ENCODE measurements at places on chromosomes 3 and 15.

DNA sequence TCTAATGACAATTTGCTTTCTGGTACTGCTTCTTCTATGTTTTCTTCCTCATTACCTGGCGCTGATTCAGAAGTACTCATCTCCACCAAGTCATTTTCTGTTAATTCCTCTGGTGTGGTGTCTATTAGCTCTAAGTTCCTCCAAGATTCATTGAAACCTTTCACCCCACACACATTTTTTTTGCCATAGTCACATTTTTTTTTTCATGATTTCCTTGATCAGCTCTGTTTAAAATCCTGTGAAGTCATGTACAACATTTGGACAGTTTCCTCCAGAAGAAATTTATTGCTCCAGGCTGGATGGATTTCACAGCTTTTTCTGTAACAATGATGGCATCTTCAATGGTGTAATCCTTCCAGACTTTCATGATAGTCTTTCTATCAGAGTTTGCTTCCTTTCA lies 243.2 kb upstream of the VEPH1 start:
- no peak for DNase-seq

DNA sequence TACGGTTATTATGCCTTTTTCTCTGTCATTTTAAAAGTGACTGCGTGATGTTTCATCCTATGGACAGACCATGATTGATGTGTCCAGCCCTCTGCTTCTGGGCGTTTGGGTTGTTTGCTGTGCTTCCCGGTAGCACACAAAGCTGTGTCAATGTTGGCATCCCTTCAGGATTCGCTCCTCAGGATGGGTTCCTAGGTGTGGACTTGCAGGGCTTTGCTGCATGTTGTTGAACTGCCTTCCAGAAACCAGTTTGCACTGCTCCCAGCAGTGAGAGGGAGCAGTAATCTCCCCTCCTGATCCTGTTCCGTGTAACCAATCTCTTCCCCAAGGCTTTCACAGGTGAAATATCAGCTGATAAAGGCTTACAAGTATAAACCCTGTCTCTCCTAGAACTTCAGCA lies 787 bp downstream of the TRPM1 start:
- no peak for DNase-seq

- no peak for DNase-seq
These were observed 14.9 kb downstream of the ATP11B start for GRCh38 chr3:182808041-182808770.

- no peak for DNase-seq
These were observed 243.1 kb downstream of the TLE3 start for GRCh38 chr15:69854521-69855181.

GRCh38 chr3:8529738-8530525 lies 28.3 kb downstream of the LMCD1 start:
- DNase-seq: peak; percentile 14

- no peak for DNase-seq
These were observed 116.6 kb downstream of the TRIM42 start for GRCh38 chr3:140794507-140794906.

DNA sequence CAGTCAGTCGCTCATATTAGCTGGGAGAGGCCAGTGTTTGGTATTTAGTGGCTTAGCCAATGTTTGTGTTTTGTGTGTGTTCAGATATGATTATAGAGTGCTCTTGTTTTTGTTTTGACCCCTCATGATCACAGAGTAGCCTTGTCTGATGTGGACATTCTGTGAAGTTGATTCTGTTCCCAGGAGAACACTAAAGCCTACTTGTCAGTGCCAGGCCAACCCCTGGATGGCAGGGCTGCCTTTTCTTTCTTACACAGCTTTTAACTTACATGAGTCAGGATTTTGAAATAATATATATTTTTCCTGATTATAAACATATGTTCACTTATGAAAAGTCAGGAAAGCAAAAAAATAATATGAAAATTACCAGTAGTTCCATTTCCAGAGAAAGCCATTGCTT lies 11.9 kb downstream of the CFAP161 start:
- no peak for DNase-seq

- DNase-seq: no peak
These were observed 30.9 kb upstream of the TLE3 start for GRCh38 chr15:70128414-70129140.

DNA sequence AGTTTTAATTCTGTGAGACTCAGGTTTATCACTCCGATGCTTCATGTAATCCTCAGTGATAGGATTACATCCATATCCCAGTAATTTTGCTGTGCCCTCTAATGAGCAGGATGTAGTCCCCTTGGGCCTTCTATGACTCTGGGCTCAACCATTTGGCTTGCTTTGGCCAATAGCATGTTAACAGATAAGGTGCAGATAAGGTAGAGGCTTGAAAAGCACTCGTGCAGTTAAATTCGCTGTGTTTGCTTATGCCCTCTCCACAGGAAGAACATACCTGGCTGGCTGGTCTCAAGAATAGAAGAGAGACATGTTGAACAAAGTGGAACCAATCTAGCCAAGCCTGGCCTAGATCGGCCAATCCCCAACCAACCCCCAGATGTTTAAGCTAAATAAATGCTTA lies 20.1 kb downstream of the CCDC13 start:
- no peak for DNase-seq

GRCh38 chr15:69724333-69724732 lies 271.7 kb downstream of the RPLP1 start:
- peak; percentile 30 for DNase-seq

DNA sequence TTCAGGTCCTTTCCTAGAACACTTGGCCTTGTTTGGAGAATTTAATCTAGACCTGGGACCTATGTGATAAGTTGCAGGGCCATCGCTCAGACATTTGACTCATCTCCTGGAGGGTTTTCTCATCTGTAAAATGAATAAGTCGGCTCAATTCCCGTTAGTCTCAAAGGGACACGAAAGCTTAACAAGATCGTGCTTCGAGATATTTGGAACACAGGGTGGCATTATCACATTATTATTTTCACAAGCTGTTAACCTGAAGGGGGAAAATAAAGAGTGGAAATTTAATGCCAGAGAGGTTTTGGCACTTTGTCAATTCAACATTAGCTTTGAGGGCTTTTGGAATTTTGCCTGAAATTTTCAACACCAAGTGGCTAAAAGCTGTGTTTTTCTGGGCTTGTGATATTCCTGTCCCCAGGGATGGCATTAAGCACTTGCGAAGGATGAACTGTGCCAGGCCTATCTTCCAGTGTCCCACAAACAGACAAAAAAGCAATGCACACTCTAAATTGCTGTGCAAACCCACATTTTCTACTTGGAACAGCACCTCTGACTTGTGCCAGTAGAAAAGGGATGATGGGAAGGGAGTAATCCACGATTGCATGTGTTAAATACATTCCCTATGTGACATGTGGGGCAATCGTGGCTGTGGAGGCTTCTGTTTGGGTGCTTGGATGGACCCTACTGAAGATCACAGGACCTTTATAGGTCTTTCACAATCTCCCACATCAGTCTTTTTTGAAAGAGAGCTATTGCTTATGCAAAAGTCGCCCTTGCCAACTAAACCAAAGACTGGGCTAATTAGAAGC lies 478.7 kb downstream of the MFSD1 start:
- no peak for DNase-seq

- DNase-seq: no peak
These were observed 66.6 kb downstream of the CLDN11 start for GRCh38 chr3:170485294-170485693.

GRCh38 chr3:66836363-66837152 lies 161.5 kb upstream of the KBTBD8 start:
- peak; percentile 25 for DNase-seq

DNA sequence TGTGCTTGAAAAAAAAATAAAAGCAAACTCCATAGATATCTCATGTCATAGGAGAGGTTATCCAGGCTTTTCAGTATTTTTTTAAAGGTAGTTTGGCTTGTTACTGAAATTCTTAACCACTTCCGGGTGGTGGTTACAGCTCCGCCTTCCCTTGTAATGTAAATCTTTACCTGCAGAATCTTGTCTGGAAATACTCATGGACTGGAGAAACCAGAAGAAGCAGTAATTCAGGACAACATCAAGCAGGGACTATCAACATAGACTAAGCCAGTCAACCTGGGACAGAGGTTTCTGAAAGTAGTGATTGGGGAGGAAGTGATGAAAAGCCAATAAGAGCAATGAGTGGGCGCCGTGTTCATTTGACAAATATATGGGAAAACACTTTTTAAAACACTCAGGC lies 78.9 kb upstream of the SKOR1 start:
- no peak for DNase-seq

DNA sequence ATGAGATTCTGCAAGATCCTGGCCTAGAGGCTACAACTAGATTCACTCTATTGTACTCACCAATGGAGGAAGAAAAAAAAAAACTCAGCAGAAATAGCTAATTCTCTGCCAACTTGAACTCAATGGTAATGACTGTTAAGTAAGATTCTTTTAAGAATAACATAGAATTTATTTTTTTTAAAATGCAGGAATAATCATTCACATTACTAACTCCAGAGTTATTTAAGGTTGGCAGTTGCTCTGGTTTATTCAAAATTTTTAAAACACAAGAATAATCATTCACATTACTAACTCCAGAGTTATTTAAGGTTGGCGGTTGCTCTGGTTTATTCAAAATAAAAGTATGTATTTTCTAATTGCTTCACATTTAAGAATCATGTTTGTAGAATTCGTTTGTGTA lies 1071.9 kb downstream of the IGSF11 start:
- DNase-seq: no peak

- DNase-seq: no peak
These were observed 6.5 kb downstream of the ARHGEF3 start for GRCh38 chr3:56795097-56795828.

DNA sequence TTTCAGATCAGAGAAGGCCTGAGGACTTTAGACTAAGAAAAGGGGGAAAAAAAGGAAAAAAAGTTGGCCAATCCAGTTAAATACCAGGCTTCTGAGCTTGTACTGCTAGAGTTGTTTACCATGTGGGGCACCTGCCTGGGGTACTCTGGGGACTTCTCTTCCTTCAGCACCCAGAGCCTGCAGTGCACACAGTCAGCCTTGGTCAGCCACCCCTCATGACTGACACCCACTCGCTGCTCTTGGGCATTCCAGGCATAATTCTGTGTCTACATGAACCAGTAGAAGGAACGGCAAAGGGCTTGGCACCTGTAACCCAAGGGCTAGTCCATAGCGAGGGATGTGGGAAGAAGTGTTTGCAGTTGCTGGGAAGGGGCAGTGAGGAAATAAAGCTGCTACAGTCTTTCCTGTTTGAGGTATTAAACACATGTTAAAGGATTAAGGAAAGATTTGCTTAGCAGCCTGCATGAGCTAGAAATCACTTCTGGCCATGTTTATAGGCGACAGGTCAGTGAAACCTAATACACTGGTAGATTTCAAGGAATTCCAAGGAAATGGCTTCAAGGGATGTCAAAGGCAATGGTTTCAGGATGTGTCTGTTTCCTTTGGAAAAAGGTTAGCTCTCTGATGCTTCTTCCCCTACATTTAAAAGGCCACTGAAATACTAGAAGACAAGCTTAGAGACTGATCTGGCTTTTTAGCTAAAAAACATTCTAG lies 232.5 kb downstream of the CHST2 start:
- no peak for DNase-seq

Data from hematopoietic multipotent progenitor cell treated with erythropoietin and hydrocortisone succinate and interleukin-3 and kit ligand, for 6 days (in vitro differentiated cells).